Forelimb muscle (tissue), 1 donor: ENCODE measurements at places on chromosomes 16 and 17. TPM values are rescaled to one million over a fixed set of nuclear protein-coding genes. Genes with fewer than 3 reads are reported as not detected.

MRPS34 gene
- polyA plus RNA-seq, result 42.5 TPM

DNA sequence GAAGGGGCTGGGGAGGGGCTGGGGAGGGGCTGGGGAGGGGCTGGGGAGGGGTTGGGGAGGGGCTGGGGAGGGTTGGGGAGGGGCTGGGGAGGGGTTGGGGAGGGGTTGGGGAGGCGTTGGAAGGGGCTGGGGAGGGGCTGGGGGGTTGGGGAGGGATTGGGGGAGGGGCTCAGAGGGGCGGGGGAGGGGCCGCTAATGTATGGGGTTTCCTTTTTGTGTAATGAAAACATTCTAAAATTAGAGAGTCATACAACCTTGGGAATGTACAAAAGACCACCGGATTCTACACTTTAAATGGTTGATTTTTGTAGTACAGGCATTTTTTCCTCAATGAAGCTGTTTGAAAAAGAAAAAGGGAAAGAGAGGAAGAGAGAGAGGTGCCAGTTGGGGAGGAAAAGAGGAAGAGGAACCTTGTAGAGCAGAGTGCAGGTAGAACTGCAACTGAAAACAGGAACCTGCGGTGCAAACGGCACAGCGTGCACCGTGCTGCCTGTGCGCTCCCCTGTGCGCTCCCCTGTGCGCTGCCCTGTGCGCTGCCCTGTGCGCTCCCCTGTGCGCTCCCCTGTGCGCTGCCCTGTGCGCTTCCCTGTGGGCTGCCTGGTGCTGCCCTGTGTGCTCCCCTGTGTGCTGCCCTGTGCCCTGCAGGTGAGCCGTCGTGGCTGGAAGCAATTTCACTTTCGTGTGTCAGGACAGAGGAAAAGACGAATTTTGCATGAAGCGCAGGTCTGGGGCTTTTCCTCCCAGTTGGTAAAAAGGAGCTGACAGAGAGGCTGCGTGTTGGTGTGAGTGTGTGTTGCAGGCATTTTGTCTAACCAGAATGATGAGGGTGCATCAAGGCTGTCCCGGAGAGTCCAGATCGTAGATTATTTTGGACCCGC lies 40.8 kb downstream of the METRNL start:
- DNase-seq, result no peak

- no peak for DNase-seq
Measured at GRCh38 chr17:3843935-3844516, 2.0 kb downstream of the NCBP3 start.

DNA sequence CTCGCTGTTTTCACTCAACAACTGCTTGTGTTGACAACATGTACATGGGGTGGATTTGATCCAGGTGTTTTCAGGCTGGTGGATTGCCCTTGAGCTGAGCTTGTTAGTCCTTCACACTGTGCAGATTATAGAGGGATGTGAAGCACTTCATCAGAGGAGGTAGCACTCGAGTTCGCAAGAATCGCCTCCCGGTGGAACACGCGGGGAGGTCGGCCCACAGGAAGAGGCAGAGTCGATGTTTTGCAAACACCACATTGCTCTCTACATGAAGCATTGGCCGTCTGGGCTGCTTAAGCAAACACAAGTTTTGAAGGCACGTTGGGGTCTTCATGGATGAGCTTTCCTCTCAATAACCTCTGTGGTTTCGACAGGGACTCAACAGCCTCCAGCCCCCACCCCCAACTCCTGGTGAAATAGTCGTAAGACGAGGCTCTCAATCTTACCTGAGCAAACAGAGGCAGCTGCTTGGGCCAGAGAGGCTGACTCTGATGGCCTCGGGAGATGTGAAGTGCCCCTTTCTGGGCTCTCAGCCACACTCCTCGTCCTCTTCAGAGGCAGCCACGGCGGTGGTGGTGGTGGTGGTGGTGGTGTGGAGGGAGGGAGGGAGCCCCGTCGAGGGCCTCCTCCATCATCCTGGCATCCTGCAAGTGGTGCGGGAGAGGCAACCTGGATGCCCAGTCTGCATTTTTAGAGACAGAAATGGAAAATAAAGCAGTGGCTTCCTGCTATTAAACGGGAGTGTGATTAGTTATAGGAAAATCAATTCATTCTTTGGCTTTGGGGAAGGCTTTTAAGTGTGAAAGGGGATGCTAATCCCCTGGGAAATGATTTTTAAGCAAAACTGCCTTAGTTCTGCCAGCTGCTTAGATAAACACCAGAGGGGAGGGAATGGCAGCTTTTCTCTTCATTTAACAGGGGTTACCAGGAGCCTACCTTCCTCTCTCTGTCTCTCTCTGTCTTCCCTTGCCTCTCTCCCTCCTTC lies 552.5 kb upstream of the EEF2KMT start:
- no peak for DNase-seq

CTF1 gene
- polyA plus RNA-seq, result 12.8 TPM

CHST4 gene
- not detected for polyA plus RNA-seq

BAIAP3 gene
- polyA plus RNA-seq, result 0.65 TPM

DNA sequence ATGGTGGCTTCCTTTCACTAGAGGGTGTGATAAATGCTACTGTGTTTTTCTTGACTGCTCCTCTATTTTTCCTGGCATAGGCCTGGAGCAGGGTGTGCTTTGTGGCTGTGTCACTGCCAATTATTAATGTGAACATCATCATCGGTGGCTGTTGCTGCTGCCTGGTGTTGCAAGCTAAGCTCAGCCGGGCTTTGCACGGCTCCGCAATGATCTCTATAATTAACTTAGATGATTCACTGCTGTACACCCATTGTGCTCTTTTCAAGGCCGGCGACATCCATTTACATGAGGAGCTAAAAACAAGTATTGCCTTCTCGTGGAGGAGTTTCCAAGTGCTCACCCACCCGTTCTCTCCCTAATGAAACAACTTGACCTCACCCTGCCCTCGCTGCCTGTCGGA lies 160.1 kb upstream of the IRX3 start:
- no peak for DNase-seq

TAT gene
- polyA plus RNA-seq, result not detected

- DNase-seq, result no peak
Measured at GRCh38 chr17:67531291-67531690, 154.2 kb downstream of the PITPNC1 start.

MT1G gene
- not detected for polyA plus RNA-seq

DNA sequence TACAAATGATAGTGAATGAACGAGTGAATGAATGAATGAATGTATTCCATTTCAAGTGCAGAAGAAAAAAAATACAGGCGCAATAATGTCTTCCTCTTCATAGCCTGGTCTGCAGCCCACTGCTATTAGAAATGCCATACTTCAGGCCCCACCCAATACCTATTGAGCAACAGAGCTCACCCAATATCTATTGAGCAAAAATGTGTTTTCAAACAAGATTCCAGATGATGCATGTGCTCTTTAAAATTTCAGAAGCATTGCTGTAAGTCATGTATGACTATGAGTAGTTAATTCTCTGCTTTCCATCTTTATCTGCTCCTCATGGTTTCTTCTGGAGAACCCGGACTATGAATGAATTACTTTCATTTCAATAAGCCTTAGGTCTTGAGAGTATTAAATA lies 308.2 kb downstream of the XYLT1 start:
- no peak for DNase-seq

CPHXL2 gene
- polyA plus RNA-seq, result not detected

DNA sequence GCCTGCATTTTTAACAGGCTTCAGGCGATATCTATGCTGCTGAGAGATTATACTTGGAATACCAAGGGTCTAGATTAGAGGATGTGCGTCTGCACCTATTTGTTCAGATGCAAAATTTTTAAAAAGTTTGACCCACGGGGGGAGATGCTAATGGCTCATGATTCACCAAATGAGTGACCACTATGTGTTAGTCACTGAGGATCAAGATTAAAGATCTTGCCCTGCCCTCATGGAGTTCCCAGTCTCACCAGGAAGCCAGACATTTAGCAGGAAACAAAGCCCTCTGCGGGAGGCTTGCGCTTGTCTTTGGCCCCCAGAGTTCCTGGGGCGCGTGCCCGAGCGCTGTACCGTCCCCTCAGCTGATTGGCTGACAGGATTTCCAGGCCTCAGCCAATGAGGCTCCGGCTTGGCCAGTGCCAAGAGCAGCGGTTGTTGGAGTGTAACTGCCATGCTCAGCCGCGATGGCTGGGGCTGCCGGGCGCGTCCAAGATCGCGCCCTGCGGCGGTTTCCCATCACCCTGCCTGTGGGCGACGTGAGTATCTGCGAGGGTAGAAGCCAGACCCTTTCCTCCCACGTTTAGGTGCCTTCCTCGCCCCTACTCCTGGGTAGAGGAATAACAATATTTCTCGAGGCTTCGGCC lies 4.5 kb upstream of the DDX19B start:
- no peak for DNase-seq

DNA sequence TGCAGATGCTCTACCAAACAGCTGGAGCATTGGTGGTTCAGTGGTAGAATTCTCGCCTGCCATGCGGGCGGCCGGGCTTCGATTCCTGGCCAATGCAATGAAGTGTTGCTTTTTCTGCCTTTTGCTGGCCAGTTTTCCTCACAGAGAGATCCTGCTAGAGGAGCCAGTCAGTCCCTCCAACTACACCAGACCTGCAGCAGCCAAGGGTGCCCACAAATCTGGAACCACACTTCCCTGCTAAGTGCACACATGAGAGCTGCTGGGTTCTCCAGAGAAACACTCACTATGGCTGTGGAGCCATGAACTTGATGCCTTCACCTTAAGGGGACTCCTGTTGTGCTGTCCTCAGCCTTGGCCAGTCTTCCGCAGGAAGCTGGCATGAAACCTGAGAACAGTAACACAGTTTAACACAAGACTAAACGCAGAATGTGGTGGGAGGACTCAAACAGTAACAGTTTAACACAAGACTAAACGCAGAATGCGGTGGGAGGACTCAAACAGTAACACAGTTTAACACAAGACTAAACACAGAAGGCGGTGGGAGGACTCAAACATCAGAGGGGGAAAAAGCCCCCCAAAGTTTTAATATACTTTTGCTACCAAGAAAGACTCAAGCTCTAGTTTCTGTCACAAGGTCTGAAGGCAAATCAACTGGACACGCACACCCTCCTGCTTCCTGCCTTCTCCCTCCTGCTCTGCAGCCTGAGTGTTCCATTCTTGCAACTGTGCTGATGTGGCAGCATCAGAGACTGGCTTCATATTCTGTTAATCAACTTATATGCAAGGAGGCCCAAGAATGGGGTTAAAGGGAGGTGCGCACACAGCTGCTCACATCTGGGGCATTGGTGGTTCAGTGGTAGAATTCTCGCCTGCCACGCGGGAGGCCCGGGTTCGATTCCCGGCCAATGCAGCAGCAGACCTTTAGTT lies 12.0 kb downstream of the VAC14 start:
- peak; percentile 35 for DNase-seq

COPZ2 gene
- polyA plus RNA-seq, result 42.6 TPM
